ENCODE measurements at places on chromosomes 16 and 17.
A peak's percentile ranks its signal among the peaks of the same experiment; 100 is the strongest.

DNA sequence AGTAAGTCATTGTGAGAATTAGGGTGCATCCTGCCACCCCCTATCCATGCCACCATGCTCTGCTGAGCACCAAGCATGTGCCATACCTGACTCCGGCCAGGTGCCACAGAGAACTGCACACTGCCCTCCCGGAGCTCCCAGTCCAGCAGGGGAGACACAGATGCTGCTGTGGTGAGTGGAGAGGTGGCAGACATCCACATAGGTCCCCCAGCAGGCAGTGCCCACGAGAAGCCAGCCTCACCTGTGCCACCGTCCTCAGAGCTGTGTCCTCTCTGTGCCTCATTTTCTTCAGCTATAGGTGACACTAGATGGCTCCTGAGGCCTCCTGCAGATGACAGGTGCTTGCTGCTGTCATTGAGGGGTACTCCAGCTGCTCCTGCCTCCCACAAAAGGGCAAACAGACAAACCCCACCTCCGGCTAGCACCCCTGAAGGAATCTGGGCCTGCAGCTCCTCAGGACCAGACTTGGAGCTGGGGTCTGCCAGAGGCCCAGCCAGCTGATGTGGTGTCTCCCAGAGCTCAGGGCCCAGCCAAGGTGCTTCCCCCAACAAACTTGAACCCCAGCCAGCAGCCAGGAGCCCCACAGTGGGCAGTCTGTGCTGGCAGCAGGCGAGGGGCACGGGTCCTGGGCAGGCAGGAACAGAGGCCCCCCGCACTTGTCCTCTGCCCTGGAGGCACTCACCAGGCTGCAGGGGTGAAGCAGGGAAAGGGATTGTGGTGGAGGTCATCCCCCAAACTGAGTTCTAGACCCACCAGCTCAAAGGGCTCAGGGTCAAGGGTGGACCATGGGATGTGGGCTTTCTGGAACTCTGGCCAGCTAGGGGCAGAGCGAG, 17.1 kb downstream of the FOXJ1 start:
- DNase-seq, result no peak

DNA sequence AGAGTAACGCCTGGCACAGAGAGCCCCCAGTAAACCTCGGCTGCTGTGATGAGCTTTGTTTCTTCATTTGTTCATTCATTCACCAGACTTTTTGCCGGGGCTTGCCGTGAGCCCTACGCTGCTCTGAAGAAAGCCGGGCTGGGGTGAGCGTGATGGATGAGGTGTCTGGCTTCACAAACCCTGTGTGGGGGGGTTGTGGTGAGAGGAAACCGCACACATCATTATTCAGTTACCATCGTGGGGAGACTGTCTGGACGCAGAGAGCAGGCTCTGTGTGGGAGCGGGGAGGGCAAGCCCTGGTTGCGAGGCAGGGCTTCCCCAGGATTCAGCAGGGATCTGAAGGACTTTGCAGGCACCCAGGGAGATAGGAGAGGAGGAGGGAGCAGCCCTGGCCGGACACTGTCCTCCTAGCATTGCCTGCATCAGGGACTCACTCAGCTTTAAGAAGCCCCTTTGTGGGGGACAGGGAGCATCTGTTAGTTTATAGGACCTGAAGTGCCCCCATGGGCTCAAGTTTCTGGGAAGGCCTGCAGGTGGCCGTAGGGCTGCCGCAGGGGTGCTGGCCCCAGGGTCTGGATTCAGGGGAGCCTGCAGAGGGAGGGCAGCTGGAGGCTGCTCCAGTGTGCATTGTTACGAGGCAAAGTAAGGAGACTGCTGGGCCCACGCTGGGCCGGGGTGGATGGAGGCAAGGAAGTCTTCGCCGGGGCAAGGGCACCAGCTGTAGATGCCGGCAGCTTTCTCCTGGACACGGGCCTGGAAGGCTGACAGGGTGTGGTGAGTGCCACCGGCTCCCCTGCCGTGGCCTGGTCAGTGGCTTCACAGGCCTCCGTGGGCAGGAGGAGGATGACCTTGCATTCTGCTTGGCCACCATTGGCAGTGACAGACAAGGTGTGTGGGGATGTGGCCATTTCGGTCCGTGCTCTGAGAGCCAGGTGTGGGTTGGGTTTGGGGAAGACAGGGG, 334.5 kb downstream of the SEC14L1 start:
- DNase-seq, result peak; percentile 92

DNA sequence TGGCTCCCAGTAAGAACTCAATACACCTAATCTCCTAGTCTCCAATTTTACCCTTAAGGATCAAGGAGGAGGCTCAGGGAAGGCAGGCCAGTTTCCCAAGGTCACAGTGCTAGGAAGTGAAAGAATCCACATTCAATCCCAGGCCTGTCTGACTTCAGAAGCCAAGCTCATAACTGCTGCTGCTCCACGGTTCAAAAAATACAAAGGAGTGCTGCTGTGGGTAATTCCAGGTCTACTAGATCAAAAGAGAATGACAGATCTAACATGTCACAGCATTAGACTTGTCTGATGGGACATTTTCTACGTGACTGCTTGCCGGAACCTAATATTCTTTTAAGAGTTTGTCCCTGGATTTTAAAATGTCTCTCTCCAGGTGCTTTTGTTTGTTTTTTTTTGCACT, 48.8 kb upstream of the IRX6 start:
- no peak for DNase-seq

DNA sequence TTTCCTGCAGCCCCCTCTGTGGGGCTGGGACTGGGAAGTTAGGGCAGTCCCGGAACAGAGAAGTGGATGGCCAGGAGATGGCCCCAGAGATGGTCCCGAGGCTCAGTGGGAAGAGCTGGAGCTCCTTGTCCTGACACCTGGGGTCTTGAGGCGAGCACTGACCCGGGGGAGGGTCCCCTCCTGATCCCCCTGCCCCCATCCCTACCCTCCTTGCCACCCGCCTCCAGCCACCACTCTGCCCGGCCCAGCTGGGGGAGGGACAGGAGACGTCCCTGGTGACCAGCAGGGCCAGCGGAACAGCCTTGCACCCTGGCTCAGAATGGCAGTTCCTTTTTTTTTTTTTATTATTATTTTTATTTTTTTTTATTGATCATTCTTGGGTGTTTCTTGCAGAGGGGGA, 13.9 kb upstream of the RNF213 start:
- no peak for DNase-seq

Data from EL (cell line).